Uterus (tissue), 4 donors: ENCODE measurements at places on chromosomes 5 and 9. TPM values are rescaled to one million over a fixed set of nuclear protein-coding genes. Genes with fewer than 3 reads are reported as not detected.

DNA sequence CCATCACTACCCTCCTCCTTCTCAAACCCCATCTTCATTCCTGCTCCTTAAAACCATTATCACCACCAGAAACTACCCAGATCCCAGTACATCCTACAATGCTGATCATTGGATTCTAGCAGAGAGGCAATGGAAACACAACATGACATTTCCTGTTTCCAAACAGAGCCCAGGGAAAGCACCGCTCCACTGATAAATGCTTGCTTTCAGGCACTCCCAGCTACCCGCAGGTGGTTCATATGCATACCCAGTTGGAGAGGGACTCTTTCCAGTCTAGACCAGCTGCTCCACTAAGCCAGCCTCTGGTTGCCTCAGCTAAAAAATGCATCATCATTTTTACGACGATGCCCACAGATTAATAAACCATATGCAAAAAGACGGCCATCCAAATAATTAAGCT lies 39.2 kb upstream of the ACO1 start:
- H3K36me3 ChIP-seq, result no peaks in the 10 kb centered on the region
- H3K4me1 ChIP-seq, result no peaks in the 10 kb centered on the region
- DNase-seq, result no peak

OTULINL gene
- 1.0 TPM for total RNA-seq

- no peaks in the 10 kb centered on the region for H3K36me3 ChIP-seq
- H3K4me3 ChIP-seq, result no peak overlapping the region
- DNase-seq, result no peak
- no peaks in the 10 kb centered on the region for H3K4me1 ChIP-seq
Measured at GRCh38 chr5:31355337-31355736, 161.9 kb downstream of the CDH6 start.

PTPRD gene
- 136 TPM for total RNA-seq

TSSK1B gene
- not detected for total RNA-seq

SPINK6 gene
- not detected for total RNA-seq
